ENCODE measurements at places on chromosomes 6 and 20.

DNA sequence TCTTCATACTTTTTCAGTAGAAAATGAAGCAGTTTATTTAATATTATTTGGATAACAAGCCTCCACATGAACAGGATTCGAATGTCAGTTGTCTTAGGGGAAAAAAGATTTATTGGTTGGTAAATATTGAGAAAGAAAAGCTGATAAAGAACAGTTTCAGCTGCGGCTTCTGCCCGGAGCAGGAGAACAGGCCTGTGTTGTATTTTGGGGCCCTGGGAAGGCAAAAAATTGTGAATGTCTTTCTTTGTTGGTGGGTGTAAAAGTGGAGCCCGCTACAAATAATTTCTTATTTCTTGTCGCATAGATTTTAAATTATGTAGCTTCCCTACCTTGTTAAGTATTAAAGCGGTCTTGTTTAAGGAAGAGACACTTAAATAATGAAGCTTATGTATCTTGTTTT lies 90.5 kb upstream of the PAX1 start:
- no peak for DNase-seq

GRCh38 chr6:136323431-136324112 lies 33.9 kb upstream of the BCLAF1 start:
- no peak for DNase-seq

GRCh38 chr6:106572875-106573585 lies 56.3 kb downstream of the RTN4IP1 start:
- no peak for DNase-seq

DNA sequence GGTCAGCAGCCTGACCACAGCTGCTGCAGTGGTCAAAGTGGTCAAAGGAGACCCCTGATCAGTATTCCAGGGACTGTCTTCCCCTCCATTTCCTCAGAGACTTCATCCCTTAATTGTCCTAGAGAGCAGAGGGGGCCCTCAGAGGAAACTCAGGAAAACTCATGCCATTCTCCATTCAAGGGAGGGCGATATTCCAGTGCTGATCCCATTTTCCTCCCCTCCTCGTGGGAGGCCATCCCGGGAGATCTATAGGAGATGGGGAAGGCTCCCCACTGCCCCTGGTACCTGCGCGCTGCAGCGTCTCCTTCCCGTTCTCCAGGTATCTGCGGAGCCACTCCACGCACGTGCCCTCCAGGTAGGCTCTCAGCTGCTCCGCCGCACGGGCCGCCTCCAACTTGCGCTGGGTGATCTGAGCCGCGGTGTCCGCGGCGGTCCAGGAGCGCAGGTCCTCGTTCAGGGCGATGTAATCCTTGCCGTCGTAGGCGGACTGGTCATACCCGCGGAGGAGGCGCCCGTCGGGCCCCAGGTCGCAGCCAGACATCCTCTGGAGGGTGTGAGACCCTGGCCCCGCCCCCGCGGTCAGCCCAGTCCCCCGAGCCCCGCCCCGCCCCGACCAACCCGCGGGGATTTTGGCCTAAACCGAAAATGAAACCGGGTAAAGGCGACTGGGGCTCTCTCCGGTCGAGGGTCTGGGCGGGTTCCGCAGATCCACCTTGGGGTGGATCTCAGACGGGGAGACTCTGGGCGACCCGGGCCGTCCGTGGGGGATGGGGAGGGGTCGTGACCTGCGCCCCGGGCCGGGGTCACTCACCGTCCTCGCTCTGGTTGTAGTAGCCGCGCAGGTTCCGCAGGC lies 878 bp downstream of the HLA-C start:
- DNase-seq: peak; percentile 63

DNA sequence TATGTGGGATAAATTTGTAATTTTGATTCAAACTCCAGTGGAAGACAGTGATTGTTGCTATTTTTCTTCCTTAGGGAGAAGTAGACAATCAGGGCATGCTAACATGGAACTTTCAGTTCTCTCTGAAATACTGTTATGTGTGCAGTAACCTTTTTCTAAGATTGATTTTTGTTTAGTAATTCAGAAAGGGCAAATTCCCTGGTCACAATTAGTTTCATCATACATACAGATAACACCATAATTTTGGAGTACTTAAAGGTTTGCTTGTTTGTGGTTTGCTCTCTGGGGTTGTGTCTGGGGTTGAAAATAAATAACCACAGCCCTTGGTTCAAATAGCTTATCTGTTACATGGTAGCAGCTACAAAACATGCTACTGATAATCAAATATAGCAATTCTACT lies 34.4 kb downstream of the ADGRG6 start:
- DNase-seq: no peak

DNA sequence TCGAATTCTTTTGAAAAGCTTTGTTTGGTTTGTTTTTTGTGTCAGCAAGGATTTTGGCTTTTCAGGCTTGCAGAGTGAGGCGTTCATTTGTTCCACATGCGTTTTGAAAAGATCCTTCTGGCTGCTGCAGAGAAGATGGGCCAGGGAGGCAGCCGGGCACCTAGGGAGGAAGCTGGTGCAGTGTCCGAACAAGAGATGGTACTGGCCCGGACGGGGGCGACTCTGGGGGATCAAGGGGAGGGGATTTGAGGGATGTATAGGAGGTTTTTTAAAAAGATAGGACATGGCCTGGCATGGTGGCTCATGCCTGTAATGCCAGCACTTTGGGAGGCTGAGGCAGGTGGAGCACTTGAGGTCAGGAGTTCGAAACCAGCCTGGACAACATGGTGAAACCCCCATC lies 55.3 kb downstream of the DLGAP4 start:
- no peak for DNase-seq

GRCh38 chr6:36929607-36930006 lies 24.9 kb upstream of the PI16 start:
- peak; percentile 7 for DNase-seq

DNA sequence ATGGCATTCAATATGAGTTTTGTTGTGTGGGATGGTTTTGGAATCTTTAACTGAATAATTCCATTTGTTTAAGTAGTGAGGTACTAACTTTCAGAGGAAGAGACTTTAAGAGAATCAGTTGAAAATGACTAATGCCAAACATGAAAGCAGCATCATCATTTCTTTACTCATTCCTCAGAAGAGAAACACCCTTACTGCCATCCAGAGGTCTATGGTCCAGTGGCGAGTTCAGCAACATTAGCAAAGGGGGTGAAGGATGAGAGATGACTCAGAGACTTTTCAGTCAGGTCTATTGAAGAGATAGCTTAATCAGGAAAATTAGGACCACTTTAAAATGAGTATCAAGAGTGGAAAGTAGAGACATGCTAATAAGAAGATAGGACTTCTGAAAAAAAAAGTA lies 118.8 kb downstream of the COL19A1 start:
- DNase-seq: peak; percentile 7

DNA sequence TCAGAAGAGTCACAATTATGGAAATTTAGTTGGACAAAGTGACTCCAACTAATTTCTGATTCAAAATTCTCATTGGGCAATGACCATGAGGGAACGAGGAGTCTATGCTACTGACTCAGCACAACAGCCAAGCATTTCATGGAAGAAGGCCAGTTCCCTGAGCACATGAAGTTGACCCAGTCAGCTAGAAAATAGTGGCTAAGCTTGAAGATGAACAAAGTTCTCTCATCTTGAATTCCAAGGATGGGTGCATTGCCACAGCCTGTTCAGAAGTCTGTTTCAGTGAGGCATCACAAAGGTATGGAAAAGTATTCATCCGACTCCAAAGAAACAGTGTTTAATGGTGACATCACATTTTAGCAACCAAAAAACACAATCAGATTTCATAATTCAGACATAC lies 676.9 kb downstream of the HACE1 start:
- peak; percentile 48 for DNase-seq

DNA sequence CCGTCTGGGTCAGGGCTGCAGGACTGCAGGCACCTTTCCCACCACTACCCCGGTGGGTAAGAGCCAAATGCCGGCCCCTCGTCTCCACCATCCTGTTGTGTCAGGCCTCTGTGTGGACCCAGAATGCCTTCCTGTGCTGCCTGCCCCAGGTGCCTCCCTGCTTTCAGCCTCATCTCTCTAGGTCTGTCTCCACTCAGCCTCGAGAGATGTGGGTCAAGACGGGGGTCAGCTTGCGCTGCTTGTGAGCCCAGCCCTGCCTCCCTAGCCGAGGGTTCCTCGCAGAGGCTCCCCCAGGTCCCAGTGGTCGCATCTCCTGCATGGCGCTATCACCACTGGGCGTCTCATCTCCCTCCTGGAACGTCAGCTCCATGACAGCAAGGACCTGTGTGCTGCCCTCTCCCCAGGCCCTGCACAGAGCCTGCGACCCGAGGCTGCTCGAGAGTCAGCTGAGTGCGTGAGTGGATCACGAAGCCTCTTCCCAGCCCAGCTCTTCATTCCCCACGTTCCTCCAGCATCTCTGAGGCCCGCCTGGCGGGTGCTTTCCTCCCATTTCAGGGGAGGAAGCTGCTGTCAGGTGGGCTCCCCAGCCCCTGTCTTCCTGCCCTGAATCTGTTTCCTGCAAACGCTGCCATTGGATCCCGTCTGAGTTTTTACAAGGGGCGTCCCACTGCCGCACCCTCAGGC lies 38.7 kb upstream of the ZBP1 start:
- DNase-seq: no peak

- DNase-seq: no peak
Observed at GRCh38 chr6:121932076-121932991, 467.1 kb upstream of the HSF2 start.

GRCh38 chr6:74598462-74599393 lies 607.1 kb downstream of the COL12A1 start:
- peak; percentile 76 for DNase-seq

- no peak for DNase-seq
Observed at GRCh38 chr20:15986690-15987089, 586.6 kb downstream of the KIF16B start.

DNA sequence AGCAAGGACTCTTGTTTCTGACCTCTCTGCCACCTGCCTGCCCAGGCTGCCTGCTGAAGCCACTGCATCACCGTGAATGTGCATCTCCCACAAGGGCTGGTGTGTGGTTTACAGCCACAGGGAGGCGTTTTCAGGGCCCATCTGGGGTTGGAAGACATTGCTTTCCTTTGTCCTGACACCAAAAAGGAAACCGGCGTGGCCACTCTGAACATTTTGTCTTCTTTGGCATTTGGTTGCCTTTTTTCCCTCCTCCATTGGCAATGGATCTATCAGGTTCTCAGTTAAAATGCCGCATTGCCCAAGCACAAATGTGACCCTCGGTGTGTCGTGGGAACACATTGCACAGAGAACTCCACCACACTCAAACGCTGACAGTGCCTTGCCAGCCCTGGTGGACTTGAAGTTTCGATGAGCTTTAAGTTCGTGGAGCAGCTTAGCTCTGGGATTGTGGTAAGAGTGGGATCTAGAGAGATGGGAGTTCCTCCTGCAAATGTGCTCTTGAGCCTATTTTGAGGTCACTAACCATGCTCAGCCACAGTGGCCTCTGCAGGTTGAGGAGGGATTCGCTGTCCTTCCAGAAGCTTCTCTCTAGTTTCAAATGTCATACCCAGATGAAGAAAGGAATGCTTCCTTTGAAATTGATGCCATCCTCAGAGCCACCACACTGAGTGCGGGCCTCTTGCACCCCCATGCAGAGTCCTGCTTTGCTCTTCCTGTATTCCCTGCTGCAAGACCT lies 14.8 kb upstream of the PCK1 start:
- peak; percentile 6 for DNase-seq

GRCh38 chr20:52619101-52619500 lies 353.1 kb upstream of the TSHZ2 start:
- DNase-seq: no peak

DNA sequence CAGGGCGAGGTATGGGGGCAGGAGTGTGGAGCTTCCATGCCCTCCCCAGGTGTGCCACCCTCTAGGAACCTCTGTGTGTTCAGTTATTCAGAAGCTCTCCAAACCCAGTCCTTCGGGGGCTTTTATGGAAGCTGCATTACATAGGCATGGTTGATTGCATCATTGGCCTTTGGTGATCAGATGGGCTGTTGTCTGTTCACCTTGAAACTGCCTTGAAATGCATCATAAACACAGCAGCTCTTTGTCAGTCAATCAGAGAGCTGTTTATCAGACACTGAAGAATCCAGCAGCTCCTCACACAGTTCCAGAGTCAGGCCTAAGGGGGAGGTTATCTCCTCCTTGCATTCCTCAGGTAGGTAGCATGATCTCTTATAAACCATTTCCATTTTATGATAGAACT lies 62.4 kb downstream of the E2F3 start:
- no peak for DNase-seq
